Activated CD4-positive, alpha-beta T cell treated with anti-CD3 and anti-CD28 coated beads for 48 hours (primary cell): ENCODE measurements at places on chromosomes 2 and 18.
A peak's percentile ranks its signal among the peaks of the same experiment; 100 is the strongest.

- DNase-seq, result no peak
Measured at GRCh38 chr2:44325897-44326296, 35.4 kb downstream of the PREPL start.

- no peak for DNase-seq
Measured at GRCh38 chr2:184830531-184830930, 232.2 kb downstream of the ZNF804A start.

DNA sequence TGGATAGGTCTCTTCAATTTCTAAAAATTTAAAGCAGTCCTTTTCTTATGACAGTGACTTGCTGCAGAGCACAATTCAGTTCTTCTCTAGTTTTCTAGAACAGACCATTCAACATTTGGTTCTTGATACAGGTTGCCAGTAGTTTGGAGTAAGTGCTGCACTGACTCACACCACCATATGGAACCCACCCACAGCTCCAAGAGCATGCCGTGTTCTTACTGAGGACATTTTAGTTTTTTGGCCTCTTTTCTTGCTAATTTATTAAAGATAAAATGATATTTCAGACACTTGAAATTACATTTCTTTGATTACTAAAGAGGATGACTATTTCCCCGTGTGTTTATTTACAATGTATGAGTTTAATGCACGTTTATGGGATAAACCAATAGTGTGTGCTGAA is 120.0 kb downstream of the COL4A4 start:
- no peak for DNase-seq

GRCh38 chr2:23293063-23293462 is 91.9 kb upstream of the KLHL29 start:
- DNase-seq, result no peak

GRCh38 chr2:215437614-215438013 is 1.7 kb upstream of the FN1 start:
- no peak for DNase-seq

DNA sequence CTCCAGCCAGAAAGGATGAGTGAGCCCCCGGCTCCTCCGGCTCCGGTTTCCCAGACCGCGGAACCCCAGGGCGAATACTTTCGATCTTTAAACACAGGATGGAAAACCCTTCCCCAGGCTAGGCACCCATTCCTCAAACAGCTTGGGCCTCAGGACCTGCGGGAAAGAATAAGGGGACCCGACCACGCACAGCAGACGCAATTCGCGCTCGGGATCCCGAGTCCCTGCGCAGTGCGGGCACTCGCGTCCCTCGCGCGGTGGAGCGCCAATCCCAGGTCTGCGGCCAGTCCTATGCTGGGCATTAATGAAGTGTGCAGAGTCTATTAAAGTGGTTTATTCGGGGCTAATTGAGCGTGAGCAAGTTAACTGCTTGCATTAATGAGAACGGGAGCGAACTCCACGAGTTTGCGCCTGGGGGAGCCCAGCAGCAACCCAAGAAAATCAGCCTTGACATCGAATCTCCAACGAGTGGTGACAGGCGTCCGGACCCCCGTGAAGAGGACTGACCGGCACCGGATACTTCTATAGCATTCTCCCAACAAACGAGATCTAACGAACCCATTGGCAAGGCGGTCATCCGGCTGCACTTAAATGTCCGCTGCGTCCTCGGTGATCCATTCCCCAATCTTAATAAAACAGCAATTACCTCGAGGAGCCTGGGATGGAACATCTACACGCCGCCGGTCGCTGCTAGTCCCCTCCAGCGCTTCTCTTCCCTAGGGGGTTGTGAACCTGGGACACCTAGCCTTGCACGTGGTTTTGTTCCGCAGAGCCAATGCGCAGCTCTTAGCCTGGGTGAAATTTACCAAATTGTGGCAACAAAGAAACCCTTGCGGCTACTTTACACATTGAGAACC is 1.6 kb downstream of the OSR1 start:
- peak; percentile 7 for DNase-seq

GRCh38 chr18:38759457-38759856 is 1193.9 kb upstream of the CELF4 start:
- no peak for DNase-seq

DNA sequence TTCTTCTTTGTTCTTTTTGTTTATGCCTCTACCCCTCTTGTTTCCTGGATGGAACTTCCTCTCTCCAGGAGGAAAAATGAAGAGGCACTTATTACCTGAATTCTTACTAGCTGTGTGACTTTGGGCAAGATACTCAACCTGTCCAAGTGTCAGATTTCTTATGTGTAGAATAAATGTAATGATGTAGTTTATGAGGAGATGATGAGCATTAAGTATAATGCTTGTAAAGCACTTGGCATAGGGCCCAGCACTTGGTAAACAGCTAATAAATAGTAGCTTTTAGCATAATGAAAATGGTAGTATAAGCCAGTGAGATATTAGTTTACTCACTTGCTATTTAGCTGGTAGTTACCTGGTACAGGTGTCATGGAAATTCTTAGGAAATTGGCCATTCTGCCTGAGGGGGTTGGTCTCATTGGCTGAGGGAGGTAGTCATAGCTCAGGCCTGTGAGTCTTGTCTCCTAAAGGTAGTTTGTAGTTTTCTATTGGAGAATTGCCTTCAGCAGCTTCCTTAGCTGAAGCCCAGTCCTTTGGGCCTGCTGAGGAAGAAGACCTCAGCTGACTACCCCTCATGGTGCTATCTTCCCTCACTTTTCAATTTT is 133.4 kb upstream of the NABP1 start:
- DNase-seq, result no peak

- no peak for DNase-seq
Measured at GRCh38 chr18:8221452-8221851, 387.8 kb upstream of the RAB12 start.

DNA sequence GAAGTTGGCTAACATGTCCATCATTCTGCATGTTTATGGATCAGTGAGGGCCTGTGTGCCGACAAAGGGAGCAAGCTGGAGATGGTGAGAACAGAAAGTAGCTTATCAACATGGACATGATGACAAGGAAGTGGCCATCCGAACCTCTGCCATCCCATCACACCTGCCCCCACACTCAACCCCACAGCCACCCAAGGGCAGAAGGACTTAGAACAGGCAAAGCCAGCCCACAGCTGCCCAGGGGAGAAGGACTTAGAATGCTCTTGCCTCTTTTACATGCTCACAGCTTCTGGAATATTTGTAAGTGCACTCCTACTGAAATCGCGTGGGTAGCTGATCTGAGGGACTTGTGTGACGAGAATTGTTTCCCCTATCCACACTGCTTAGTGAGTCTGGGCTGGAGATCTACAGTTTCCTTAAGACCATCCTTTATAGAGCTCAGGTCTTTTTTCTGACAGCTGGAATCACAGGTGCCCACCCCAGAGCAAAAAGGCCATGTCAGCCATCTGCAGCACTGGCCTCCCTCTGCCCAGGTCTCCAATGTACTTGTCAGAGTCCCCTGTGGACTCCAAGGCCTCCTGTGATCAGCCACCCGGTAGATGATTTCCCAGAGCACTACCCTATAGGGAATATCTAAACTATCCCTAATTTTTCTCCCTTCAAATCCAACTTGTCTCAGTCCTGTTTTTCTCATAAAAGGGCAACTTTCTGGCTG is 154.1 kb downstream of the SMAD7 start:
- DNase-seq, result no peak

DNA sequence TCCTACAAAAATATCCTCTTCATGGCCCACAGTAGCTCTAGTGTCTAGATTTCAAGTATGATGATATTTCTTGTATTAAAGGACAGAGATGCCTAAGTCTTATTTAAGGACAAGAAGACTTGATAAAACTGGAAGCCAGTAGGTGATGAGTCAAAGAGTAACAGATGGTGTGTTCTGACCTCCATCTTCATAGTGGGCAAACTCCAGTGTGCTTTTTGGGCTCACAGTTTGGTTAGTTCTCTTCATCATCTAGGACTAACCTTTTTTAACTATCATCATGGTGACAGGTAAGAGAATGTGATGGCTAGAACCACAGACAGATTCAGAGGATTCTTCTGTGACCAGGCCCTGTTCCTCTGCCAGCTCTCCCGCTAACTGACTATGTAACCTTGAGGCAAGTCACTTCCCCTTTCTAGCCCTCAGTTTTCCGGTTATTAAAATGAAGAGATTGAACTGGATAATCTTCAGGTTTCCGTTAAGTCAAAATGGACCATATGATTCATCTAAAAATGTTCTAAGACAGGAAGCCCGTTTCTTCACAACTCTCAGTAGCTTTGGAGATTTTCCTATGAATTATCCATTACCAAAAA is 140.3 kb upstream of the RASGRP3 start:
- DNase-seq, result no peak
